ENCODE measurements at places on chromosomes 5 and 9.
A peak's percentile ranks its signal among the peaks of the same experiment; 100 is the strongest.

DNA sequence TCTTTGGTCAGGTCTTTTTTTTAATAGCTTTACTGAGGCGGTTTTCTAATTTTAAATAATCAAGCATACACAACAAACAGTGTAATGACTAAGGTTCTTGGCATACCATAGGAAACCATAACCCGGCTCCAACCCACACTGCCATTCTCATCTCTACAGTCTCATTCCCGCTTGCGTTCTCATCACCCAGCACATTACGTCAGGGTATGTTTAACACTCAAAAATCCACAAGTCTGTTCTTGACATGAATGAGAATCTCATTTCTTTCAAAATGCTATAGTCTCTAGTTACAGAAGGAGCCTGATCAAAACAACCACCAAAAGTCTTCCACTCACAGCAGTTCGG lies 505 bp downstream of the C5orf34 start:
- peak; percentile 51 for DNase-seq

DNA sequence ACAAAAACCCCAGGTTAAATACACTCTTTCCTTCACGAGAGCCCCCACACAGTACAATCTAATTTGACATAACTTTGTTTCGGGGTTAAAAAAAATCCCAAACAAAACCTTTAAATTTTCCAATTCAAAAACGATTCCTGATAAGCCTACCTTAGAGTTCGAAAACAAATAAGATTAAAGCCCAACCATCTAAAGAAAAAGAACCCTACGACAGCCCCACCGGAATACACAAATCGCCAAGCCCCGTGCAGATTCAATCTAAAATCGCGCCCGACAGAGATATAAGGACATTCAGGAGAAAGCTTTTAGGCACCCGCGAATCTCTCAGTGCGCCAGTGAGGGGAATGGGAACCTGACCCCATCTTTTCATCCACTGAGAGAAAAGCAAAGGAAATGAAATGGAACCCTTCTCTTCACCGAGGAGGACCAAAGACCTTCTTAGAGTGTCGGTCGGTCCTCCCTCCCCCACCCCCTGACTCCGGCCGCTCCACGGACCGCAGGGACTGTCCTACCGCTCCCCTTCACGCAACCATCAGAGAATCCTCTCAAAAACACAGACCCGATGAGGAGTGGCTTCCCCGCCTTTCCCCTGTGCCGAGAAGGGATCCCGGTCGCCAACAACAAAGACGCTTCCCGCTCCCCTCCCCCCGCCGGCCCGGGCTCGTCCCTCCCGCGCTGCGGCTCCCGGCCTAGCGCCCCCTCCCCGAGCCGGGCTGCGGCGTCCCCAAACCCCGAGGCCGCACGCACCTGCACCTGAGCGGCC lies 925 bp downstream of the ABHD17B start:
- peak; percentile 70 for DNase-seq

DNA sequence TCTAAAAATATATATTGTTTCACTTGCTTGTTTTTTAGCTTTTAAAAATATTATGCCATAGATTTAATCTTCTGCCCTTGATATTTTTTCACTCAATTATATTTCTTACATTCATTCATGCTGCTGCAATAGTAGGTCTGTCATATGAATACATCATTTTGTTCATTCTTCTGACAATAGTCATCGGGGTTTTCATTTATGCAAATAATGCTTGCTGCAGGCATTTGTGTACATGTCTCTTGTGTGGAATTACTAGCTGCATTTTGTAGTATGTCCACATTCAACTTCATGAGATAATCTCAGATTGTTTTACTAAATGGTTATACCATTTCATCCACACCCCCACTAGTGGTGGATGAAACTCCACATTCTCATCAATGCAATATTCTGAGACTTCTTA lies 5.3 kb upstream of the PLPP1 start:
- DNase-seq = no peak

DNA sequence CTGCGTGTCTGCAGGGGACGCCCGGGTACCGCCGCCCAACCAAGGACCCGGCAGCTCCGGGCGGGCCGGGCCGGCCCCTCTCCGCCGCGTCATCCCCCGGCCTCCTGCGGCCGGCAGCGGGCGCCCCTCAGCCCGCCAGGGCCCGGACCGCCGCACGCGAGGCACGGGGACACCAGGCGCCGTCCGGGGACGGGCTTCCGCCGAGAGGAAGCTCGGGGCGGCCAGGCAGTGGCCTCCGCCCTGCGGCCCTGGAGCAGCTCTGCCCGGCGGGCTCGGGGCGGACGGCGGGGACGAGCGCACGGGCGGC lies 373 bp downstream of the FBXW5 start:
- peak; percentile 90 for DNase-seq

GRCh38 chr5:87120518-87121303 lies 147.0 kb upstream of the RASA1 start:
- no peak for DNase-seq

- DNase-seq = no peak
These were observed 16.2 kb downstream of the KCNMB1 start for GRCh38 chr5:170372971-170373370.

DNA sequence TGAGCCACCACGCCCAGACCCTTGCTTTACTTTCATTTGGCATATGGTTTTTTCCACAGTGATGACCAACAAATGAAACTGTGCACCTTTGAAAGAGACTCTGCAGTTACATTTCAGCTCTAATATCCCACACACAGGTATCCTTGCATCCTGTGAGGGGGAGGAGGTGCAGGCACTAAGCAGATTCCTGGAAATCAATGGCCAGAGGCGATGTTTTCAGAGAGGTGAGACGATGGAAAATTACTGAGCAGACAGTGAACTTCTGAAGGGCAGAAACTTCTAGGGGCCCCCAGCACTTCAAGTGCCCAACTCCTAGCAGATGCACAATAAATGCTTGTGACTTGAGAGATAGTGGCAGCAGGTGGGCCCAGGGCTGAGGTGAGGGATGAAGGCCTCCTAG lies 29.8 kb upstream of the GNE start:
- DNase-seq = no peak

- no peak for DNase-seq
These were observed 758.4 kb upstream of the SEMA6A start for GRCh38 chr5:117333011-117333410.

- no peak for DNase-seq
These were observed 13.0 kb upstream of the SUSD3 start for GRCh38 chr9:93045521-93045920.

GRCh38 chr5:162202285-162202880 lies 134.8 kb downstream of the GABRG2 start:
- DNase-seq = no peak

GRCh38 chr5:32852535-32852934 lies 141.4 kb downstream of the NPR3 start:
- no peak for DNase-seq

DNA sequence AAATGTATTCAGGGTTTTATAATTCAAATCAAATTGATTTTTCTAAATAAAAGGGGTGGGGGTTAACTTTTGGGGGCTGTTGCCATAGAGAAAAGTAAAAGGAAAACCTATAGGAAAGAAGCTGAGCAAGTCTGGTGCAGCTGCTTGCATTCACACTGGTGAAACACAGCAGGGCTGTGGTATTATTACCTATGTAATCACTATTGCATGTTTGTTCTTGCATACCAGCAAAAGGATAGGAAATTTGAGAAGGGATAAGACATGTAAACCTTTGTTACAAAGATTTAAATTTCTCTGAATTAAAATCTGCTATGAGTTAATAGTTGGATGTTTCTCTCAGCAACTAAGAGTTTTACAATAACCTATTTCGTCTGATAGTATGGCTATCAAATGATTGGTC lies 346.7 kb downstream of the EFNA5 start:
- no peak for DNase-seq

- DNase-seq = no peak
These were observed 79.4 kb downstream of the AUH start for GRCh38 chr9:91282292-91282691.

DNA sequence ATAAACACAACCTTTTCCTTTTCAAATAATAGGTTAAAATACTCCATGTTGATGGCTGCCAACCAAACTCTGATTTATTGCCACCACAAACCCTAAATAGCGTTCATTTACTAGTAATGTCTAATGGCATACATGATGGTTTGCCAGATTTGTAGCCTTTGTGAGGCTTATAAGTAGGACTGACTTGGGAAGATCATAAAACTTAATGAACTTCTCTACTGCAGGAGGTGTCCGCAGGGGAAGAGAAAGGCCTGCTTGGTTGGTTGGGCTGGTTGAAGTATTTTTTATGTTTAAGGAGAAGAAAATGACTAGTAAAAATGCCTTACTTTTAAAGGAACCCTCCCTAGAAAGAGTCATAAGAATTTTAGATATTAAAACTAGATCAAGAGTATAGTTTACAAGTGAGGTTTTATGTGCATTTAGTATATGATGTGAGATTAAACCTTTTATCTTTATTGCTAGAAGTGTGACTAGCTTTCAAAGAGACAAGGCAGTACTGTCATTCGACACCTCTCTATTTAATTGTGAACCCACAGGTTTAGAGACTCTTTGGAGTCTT lies 5.0 kb downstream of the PBX3 start:
- no peak for DNase-seq

DNA sequence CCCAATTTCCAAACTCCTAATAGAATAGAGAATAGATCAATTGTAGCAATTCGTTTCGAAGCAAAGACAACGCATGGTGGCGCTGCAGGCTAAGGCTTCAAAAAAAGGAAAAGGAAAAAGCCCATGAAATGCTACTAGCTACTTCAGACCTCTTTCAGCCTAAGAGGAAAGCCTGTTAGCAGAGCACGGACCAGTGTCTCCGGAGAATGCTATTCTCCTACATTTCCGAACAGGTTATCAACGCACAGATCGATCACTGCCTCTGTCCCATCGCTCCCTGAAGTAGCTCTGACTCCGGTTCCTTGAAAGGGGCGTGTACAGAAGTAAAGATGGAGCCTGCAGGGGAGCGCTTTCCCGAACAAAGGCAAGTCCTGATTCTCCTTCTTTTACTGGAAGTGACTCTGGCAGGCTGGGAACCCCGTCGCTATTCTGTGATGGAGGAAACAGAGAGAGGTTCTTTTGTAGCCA lies at the start of gene PCDHB15:
TSS of gene PCDHB15 (plus strand) at position 146 of the 468 bp plus-strand sequence. CDS start at position 330, 184 bp downstream.
- peak; percentile 30 for DNase-seq

GRCh38 chr5:80644900-80645299 lies 9.6 kb upstream of the MSH3 start:
- DNase-seq = no peak

DNA sequence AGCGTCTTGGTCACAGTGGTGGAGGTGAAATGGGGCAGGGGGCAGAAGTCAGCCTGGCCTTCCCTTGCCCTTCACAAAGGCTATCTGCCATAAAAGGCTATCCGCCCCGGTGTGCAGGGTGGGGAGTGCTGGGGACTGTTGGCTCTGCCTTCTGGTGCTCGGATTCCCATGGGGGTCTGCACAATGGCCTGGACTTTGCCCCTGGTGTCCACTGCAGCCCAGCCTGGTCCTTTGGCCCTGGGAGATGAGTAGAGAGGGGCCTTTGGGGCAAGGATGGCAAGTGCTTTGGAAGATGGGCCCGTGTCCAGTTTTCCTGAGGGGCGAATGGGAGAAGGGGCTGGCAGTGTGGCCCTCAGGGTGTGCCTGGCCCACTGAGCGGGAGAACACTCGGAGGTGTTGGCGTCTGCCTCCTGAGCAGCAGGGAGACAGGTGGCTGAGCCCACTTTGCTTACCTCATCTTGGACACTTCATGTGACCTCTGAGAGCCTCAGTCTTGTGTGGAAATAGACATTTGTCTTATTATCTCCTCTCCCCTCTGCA lies 69.9 kb downstream of the HSPA4 start:
- DNase-seq = no peak

DNA sequence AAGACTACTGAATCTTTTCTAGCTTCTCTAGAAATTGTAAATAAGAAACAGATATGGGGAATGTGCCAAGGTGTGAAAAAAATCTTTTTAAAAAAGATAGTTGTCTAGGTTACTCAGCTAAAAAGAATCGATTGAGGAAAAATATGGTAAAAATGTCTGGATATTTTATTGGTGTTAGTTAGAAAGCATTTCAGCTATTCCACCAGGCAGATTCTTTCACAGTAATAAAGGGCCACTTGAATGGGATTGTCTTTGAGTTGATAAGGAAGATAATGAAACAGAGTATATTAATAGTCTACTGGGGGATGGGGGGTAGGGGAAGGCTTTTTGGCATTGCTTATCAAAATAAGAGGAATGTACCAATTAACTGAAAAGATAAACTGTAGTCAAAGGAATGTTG lies 51.9 kb downstream of the SLIT3 start:
- DNase-seq = no peak

- no peak for DNase-seq
These were observed 43.2 kb upstream of the UGCG start for GRCh38 chr9:111853450-111853827.

GRCh38 chr5:109105631-109106267 lies 304.0 kb downstream of the PJA2 start:
- peak; percentile 49 for DNase-seq

DNA sequence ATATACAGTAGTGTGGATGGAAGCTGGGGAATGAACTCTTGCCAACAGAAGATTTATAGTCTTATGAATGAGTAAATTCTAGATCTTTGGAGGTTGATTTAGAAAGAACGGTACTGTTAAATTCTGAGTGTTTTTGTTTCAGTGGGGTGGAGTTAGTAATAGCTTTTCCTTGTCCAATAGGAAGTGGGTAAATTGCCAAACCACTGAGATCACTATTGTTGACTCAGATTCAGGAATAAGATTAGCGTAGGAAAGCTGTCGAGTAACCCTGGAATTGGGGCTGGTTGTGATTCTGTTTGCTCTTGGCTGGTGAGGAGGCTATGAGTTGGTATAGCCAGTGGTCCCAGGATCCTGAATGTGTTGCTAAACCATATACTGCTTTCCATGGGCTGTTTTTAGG lies 155.6 kb downstream of the ARHGAP26 start:
- DNase-seq = no peak

DNA sequence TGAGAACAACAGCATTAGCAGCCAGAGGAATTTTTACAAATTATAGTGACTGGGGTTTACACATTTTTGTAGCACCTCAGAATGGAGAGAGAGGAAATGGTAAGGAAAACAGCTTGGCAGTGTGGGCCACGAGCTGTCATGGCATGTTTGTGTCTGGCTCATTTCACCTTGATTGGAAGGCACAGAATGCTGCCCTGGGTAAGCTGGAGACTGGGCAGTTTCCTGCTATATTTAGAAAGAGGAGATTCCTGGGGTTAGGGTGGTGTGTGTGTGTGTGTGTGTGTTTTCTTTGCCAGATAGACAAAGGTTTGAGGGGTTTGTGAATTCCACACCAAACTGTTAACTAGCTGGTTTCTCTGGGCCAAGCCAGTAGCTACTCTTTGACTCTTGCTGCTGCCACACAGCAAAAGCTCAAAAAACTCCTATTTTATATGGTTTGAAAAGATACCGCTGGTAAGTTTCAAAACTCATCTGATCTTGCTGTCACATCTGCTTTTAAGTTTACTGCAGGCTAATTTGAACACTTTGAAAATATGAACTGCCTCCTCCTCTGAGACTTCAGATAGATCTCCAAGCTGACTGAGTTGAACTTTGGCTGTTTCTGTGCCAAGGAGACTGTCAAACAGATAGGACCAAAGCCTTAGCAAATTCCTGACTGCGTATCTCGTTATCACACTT lies 9.1 kb downstream of the ARHGAP26 start:
- DNase-seq = peak; percentile 60

DNA sequence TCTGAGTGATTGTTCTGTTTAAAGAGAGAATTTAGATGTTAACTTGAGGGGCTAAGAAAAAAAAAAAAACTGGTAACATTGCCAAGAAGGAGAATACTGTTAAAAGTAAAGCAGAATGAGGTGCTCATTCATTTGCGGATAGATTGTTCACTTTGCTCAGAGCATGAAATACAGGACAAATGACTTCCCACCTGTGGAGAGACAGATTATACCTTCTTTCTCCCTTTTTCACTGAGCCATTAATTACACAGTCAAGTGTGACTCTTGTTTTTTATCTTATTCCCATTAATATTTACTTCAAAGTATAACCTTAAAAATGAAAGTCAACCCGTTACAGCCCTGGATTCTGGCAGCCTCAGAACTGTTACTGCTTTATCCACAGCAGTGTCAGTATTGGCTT lies 264.5 kb downstream of the TAF11L14 start:
- no peak for DNase-seq
